ENCODE measurements at places on chromosomes 16 and 17.

- peak; percentile 55 for DNase-seq
Measured at GRCh38 chr17:51435641-51436091, 175.3 kb downstream of the UTP18 start.

DNA sequence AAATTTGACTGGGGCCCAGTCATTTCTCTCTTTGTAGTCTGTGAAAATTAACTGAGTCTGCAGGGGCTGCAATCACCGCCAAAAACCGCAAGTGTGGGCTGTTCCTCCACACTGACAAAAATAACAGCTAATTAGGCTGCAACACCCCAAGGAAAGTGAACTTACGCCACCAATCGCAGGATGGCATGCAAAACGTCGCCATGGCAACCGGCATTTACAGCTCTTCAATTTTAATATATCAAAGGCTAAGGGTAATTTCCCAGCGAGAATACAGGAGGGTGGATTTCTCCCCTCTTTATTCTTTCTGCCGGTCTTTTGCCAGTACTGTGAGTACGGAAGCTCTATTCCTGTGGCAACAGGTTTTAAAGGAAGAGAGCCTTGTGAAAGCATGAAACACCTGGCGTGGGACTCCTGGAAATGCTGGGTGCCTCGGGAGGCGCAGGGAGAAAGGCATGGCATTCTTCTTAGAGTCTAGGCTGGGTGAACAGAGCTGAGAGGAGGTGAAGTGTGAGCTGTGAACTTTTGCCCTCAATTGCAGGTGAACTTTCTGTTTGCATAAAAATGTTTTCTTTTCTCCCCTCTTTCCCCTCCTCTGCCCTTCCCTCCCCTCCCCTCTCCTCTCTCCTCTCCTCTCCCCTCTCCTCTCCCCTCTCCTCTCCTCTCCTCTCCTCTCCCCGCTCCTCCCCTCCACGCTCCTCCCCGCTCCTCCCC lies 399.7 kb downstream of the XYLT1 start:
- peak; percentile 80 for DNase-seq

- no peak for DNase-seq
Measured at GRCh38 chr17:74001145-74001544, 202.3 kb upstream of the RPL38 start.

DNA sequence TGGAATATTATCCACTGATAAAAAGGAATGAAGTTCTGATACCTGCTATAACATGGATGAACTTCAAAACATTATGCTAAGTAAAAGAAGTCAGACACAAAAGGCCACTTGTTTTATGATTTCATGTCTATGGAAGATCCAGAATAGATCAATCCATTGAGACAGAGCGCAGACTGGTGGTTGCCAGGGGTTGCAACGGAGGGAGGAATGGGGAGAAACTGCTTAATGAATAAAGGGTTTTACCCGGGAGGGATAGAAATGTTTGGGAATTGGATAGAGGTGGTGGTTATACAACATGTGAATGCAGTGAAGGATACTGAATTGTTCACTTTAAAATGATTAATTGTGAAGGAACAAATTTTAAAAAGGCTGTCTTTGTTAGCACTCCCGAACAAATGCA lies 30.2 kb downstream of the WDR59 start:
- DNase-seq: no peak

- DNase-seq: no peak
Measured at GRCh38 chr16:30637944-30638343, 12.8 kb upstream of the PRR14 start.

- DNase-seq: no peak
Measured at GRCh38 chr17:67260170-67260987, 15.4 kb upstream of the HELZ start.

DNA sequence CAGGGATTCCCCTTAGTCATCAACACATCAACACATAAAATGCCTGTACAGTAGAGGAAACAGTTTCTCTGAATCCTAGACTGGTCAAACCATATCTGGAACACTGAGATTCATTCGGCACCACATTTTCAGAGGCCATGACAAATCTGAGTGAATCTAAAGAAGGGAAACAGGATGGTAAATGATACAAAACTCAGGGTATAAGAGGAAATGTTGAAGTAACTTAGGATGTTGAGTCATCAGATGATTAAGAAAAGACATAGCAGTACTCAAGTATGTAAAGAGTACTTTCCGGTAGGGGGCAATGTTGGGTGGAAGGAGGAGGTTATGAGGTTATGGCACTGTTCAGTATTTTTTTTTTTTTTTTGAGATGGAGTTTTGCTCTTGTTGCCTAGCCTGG lies 358.5 kb upstream of the PMFBP1 start:
- DNase-seq: no peak

GRCh38 chr16:71927383-71927782 lies 32.1 kb downstream of the IST1 start:
- DNase-seq: no peak

DNA sequence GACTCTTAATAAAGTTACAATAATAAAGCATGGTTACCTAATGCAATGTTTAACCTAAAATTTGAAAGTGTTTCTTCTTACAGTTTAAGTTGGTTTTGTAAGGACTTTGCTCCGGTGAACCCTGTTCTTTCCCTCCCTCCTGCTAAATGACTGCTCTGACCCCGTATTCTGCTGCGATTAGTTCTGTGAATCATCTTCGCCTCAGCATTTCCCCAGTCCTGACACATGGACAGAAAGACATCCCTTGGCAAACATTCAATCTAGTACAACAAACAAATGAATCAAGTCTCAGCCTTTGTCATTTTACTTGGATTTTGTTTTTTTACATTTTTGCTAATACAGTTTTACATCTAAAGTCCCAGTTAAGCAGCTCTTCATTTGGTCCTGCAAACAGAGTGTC lies 15.4 kb downstream of the KCNJ2 start:
- DNase-seq: no peak

DNA sequence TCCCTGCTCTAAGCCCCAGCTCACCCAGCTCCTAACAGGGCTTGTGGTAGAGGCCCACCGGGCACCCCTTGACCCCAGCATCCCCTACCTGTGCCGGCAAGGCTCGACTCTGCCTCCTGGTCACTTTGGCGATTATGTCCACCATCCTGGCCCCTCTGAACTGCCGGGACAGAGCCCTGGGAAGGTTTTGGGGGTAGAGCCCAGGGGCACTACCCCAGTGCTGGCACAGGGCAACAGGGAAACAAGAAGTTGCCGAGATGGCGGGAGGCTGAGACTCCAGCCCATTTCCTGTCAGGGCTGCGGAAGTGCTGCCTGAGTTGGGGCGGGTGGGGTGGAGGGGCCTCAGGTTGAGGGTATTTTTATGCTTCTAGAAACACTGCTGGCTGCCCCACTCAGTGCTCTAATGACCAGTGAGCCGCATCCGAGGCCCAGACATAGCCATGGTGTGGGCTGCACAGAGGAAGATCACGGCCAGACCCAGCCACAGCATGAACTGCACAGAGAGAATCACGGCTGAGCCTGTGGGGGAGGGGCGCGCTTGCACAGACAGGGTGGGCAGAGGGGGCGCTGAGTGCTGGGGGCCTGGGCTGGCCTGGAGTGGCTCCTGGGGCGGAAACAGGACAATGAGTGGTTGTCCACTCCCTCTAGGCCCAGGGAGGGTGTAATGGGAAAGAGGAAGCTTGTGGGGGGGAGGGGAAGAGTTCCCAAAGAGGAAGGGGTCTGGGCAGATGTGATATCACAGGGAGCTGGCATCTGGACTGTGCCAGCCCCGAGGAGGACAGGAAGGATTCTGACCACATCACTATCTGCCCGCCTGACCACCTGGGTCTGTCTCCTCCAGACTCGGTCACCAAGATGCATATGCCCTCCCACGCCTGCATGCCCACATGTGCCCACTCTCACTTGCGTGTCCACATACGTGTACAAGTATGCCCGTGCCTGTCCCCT lies 22.3 kb downstream of the ARHGAP27 start:
- DNase-seq: peak; percentile 58

- no peak for DNase-seq
Measured at GRCh38 chr16:69712914-69713581, 13.3 kb downstream of the NQO1 start.

- no peak for DNase-seq
Measured at GRCh38 chr17:57593739-57594462, 151.2 kb downstream of the CCDC182 start.

- DNase-seq: no peak
Measured at GRCh38 chr17:64328859-64329531, 61.7 kb downstream of the PECAM1 start.

DNA sequence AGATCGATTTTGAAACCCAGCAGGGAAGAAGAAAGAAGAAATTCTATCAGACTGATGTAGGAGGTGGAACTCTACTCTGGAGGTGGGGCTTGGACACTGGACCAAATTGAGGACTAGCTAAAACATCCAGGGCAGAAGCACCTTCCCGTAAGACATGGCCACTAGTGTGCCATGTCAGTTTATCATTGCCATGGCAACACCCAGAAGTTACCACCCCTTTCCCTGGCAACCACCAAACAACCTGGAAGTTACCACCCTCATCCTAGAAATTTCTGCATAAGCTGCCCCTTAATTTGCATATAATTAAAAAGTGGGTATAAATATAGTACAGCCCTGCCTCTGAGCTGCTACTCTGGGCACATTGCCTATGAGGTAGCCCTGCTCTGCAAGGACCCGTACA lies 66.7 kb downstream of the NACA2 start:
- no peak for DNase-seq

DNA sequence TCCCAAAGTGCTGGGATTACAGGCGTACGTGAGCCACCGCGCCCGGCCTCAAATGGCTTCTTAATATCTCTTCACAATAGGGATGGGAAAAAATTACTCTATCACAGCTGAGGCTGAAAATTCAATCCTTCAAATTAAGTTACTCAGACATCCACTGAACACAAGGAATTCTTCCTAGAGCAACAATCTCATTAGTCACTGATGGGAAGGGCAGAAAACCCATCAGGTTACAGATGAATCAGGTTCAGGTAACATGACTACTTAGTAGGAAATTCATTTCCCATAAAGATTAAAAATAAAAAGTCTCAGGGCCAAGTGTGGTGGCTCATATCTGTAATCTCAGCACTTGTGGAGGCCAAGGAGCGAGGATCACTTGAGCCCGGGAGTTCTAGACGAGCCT lies 42.5 kb upstream of the ABR start:
- DNase-seq: no peak

GRCh38 chr17:68057531-68057952 lies 22.0 kb downstream of the KPNA2 start:
- DNase-seq: peak; percentile 41

- DNase-seq: no peak
Measured at GRCh38 chr16:80614908-80615671, 74.3 kb downstream of the DYNLRB2 start.

DNA sequence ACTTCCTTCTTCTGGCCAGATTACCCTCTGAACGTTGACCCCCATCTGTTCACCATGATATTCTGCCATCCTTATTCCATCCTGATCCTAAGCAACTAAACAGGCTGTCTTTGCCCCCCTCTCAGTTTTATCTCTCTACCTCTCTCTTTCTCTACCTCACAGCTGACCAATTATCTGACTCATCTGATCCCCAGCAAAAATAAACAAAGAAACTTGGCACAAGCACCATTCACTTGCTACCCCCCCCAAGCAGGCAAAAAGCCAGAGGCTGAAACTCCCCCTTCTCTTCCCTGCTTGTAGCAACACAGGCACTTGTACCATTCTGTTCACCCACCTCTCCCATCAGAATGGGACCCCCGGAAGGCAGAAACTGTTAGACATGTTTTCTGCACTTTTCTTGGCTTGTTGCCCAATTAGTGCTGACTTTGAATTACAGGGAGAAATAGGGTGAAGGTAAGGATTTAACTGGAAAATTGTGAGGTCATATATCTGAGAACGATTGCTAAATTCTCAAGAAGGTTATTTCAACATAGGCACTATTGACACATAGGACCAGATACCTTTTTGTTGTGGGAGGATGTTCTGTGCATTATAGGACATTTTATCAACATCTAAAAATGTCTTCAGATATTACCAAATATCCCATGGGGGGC lies 163.2 kb downstream of the TOX3 start:
- no peak for DNase-seq

- DNase-seq: no peak
Measured at GRCh38 chr16:79576602-79577001, 23.9 kb downstream of the MAF start.

DNA sequence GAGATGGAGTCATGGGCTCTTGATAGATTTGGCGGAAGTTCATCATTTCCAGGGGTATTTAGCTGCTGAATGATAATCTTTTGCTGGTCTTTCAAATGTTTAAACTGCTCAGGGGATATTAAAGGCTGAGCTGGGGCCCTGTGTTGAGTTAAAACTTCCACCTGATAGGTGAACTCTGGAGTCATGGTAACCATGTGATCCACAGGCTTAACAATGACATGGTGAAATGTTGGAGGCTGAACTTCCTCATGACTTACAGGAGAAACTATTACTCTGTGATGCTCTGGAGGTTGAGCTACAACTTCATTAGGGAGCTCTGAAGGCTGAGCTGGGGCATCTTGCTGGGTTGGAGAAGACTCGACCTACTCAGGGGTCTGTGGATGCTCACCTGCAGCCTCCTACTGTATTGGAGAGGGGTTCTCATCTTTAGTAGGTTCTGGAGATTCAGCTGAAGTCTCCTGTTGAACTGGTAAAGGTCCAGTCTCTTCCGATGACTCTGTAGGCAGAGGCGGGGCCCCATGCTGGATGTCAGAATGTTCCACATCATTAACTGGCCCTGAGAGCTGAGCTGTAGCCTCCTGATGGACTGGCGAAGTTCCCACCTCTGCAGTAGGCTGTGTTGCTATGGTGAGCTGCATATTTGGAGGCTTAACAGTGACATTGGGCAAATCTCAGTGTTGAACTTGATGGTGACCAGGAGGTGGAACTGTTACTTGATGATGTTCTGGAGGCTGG lies 24.2 kb downstream of the RDM1 start:
- DNase-seq: no peak

Measured in CD4-positive, alpha-beta T cell (primary cell).